Muscle of arm (tissue), 14 donors: ENCODE measurements at places on chromosomes 13 and 19. TPM values are rescaled to one million over a fixed set of nuclear protein-coding genes. Genes with fewer than 3 reads are reported as not detected.

GRCh38 chr13:45695198-45695730, 6.9 kb upstream of the CBY2 start:
- no peak for DNase-seq

DNA sequence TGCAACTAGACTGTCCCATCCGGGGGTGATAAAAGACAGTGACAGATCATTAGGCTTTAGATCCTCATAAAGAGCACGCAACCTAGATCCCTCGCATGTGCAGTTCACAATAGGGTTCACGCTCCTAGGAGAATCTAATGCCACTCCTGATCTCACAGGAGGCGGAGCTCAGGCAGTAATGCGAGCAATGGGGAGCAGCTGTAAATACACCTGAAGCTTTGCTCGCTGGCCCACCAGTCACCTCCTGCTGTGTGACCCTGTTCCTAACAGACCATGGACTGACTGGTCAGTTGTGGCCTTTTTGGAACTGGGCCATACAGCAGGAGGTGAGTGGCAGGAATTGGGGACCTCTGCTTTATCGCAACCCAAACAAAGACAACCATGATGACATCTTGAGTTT, 173.2 kb downstream of the DLEU7 start:
- no peak for DNase-seq

GRCh38 chr13:31435536-31435935, 235.8 kb downstream of the B3GLCT start:
- no peak for DNase-seq

The FCAR gene
- polyA plus RNA-seq, result not detected

GRCh38 chr13:23934520-23934919, 37.2 kb upstream of the C1QTNF9B start:
- peak; percentile 51 for DNase-seq

- DNase-seq, result no peak
Observed at GRCh38 chr13:50425772-50426171, 410.5 kb downstream of the KCNRG start.

DNA sequence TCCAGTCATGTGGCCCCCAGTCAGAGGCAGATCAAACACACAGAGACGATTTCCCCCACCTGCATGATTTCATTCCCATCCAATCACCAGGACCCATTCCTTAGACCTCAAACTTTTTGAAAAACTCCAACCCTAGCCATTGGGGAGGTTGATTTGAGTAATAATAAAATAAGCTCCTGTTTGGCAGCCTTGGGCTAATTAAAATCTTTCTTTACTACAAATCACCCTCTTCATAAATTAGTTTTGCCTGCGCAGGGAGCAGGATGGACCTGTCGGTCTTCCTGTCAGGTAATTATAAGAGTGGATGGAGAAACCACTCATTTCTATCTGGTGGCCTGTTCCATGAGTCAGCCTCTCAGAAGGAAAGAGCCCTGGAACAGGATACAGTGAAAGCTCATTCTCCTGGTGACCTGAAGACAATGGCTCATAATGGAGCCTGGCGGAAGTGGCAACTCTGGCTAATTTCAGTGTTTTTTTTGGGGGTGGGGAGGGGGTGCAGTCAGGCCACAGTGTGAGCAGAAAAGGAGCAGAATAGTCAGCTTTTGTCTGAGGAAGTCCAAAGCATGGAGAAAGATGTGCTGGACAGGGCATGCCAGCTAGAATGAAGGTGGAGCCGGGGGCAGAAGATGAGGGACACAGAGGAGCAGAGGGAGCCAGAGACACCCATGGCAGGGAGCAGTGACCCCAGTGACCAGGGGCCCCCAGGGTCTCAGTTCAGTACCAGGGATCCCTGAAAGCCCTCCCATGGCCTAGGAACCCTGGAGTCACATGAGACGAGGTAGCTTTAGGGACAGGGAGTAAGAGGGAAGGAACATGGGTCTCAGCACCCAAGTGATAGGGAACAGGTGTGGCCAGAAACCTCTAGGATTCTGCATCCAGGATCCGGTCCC, 31.8 kb upstream of the PSG9 start:
- DNase-seq, result no peak
